ENCODE measurements at places on chromosomes 4 and X.

GRCh38 chrX:78643096-78643495 is 16.0 kb downstream of the RTL3 start:
- no peak for DNase-seq

- DNase-seq = no peak
These were observed 272.5 kb downstream of the DCTD start for GRCh38 chr4:182644683-182645050.

- DNase-seq = no peak
These were observed 291.8 kb downstream of the LDB2 start for GRCh38 chr4:16606691-16607090.

- no peak for DNase-seq
These were observed 169.5 kb upstream of the SCML1 start for GRCh38 chrX:17567821-17568220.

- peak; percentile 97 for DNase-seq
These were observed at the start of gene FRG1 for GRCh38 chr4:189940178-189941004. Gene FRG1 (plus strand): TSS chr4:189940872. CDS start chr4:189941010, 138 bp downstream.
